ENCODE measurements at places on chromosomes 7 and 10.

- DNase-seq = no peak
Observed at GRCh38 chr10:44458671-44459413, 73.9 kb upstream of the CXCL12 start.

- no peak for DNase-seq
Observed at GRCh38 chr10:65628493-65629139, 1297.2 kb upstream of the LRRTM3 start.

DNA sequence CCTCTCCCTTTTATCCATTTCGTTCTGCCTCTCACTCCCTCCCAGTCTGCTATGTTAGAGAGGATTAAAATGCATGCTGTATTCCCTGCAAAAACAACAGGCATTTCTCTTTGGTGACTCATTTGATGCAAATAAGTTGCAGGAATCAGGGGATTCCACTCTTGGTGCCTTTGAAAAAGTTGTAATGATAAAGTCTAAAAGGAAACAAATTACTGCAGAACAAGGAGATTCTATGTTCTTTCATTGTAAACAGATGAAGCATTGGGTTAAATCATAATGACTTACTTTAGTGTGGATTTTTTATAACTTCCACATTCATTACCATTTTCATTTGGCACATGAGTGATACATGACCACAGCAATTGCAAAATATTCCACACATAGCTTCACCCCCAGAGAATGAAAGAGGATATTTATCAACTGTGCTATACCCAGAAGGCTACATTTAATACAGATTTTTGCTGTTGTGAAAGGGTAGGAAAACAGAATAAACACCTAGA lies 33.4 kb upstream of the ABLIM1 start:
- peak; percentile 11 for DNase-seq

DNA sequence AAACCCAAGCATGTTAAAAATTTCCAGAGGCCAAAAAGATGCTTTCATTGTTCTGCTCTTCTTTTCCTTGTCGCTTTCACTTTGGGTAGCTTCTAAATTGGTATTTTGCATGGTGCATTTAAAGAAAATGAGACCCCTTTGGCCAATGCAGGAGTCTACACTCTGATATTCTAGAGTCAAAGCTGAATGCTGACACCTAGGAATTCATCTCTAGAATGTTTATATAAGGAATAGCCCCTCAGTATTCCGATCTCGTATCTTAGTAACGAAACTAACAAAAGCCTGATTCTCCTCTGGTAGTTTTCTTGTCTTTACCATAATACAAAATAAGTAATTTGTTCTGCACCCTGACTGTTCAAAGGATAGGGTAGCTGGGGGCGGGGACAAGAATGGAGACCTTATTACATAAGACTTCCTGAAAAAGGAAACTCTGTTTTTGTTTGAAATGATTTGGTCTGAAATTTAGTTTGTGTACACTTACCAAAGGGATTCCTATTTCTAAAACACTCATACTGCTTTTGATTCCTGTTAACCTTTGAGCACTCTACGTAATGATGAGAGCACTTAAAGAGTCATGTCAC lies 17.1 kb downstream of the IKZF1 start:
- DNase-seq = no peak

GRCh38 chr10:5559642-5560141 lies 34.9 kb downstream of the CALML3 start:
- DNase-seq = no peak

DNA sequence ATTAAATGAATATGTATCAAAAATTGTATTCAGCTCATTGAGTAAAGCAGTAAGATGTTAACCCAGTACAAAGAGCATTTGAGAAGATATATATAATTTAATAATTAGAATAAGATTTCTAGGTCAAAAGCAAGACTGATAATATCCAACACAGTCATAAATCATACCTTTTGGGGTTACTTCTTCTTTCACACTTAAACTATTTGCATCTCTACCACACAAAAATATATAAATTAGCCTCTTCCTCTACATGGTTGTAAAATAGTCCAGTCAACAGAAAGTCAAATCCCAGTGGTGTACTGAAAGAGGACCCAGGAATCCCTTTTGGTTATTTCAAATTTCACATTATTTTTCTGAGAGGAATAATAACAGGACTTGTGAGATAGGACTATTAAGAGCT lies 204.6 kb upstream of the INHBA start:
- DNase-seq = no peak

GRCh38 chr7:117148971-117149370 lies 173.9 kb downstream of the WNT2 start:
- DNase-seq = no peak

GRCh38 chr7:155972651-155973390 lies 160.6 kb upstream of the SHH start:
- no peak for DNase-seq

GRCh38 chr10:71423901-71424300 lies 27.2 kb downstream of the CDH23 start:
- DNase-seq = no peak

DNA sequence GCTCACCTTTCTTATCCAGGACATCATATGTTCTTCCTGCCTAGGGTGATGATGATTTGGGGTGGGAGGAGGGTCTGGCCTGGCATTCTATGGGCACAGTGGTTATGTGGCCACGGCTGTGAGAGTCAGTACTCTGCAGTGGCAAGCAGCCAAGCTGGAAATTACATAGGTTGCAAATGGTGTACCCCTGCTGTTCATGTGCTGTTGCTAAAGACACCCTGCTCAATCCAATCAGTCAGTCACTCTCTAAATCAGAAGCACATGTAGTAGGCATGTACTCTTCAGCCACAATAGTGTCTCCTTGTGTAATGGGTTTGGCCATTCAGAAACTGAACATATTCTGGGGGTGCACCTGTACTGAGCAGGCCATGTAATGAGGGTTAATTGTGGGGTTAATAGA lies 449.1 kb upstream of the ANKRD30A start:
- no peak for DNase-seq

DNA sequence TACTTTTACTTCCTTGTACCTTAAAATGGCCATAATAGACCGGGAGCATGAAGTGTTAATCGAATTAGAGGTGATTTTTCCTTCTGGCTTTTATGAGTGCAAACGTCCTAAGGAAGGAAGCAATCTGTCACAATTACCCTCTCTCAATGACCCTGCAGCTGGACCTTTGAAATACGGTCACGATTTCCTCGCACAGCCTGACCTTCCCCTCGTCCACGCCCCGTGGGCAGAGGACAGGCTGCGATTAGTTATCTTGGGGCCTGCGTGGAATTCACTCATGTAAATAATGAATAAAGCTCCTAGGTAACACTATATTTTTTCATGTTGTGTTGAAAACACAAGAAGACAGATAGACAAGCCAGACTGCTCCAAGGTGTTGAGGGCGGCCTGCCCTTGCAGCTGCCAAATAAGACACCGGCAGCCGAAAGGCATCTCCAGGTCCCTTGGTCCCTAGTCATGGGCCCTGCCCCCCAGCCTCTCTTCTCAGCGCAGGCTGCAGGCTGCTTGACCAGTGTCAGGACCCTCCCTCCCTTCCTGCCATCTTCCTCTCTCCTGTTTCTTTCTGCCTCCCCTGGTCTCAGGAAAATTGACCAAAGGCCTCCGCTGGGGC lies 199.9 kb downstream of the TCERG1L start:
- DNase-seq = no peak

- DNase-seq = no peak
Observed at GRCh38 chr10:43130770-43131171, 7.5 kb upstream of the CSGALNACT2 start.

DNA sequence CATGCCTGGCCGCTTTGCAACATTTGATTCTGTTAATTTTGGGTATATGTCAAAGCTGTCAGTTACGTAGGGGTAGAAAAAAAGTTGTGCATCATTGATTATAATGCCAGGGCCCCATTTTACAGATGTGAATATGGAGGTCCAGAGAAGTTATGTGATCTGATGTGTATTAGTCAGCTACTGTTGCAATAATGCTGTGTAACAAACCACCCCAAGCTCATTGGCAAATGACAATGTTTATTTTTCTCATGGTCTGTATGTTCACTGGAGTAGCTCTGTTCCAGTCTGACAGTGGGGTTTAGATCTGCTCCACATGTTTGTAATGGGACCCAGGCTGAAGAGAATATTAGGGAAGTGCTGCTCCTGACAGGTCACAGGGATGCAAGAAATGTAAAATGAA lies 19.2 kb downstream of the TBXAS1 start:
- DNase-seq = no peak

GRCh38 chr7:11557627-11558026 lies 274.4 kb downstream of the THSD7A start:
- DNase-seq = no peak

DNA sequence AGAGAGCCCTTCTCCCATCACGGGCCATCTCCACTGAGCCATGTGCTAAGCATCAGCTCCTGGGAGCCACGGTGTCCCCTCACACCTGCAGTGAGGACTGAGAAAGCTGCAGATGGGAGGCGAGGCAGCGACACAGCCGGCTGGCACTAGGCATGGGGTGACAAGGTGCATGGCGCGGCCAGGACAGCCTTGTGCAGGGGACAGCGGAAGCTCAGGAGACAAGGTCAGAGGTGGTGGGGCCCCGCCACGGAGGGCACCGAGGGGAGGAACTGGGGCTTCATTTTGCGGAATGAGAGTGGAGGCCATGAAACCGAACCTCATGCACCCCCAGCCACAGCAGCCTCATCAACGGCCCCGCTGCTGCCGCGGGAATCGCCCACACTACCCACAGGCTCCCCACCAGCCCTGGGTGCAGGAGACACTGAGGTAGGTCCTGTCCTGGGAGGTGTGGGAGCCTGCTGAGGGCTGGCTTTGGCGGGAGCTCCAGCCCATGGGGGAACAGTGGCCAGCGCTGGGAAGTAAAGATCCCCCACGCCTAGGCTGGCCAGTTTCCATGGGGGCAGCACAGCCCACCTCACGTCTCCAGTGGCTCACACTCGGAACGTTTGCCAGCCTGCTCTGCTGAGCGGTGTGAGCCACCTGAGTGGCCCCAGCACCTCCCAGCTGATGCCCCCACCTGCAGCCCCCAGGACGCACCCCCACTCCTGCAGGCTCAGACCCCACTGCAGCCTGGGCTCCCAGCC lies 71.2 kb upstream of the INSIG1 start:
- no peak for DNase-seq

DNA sequence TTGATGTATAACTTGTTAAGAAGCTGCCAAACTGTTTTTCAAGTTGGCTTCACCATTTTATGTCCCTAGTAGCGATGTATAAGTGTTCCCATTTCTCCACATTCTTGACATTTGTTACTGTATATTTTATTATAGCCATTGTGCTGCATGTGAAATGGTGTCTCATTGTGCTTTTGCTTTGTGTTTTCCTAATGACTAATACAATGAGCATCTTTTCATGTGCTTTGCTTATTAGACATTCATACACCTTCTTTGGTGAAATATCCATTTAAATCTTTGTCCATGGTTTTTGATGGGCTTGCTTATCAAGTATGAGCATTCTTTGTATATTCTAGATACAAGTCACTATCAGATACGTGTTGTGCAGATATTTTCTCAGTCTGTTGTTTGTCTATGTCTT lies 203.0 kb downstream of the CCSER2 start:
- DNase-seq = no peak

DNA sequence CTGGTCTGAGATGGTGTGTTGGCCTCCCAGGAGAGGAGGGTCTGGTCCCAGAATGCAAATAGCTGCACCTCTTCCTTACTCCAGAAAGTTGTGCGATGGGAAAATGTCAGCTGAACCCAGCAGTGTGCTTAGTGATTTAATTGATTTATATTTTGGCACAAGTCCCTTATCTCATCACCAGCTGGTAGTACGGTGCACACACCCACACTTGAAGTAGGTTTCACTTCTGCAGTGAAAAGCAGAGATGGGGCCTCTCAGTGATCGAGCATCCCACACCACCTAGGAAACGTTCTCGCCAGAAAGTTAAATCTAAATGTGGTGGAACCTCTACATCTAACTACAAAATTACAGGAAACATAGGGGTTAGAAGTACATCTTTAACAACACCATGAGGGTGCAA lies 80.4 kb downstream of the UBE3C start:
- DNase-seq = no peak

- DNase-seq = no peak
Observed at GRCh38 chr7:12638851-12639456, 48.5 kb upstream of the ARL4A start.

DNA sequence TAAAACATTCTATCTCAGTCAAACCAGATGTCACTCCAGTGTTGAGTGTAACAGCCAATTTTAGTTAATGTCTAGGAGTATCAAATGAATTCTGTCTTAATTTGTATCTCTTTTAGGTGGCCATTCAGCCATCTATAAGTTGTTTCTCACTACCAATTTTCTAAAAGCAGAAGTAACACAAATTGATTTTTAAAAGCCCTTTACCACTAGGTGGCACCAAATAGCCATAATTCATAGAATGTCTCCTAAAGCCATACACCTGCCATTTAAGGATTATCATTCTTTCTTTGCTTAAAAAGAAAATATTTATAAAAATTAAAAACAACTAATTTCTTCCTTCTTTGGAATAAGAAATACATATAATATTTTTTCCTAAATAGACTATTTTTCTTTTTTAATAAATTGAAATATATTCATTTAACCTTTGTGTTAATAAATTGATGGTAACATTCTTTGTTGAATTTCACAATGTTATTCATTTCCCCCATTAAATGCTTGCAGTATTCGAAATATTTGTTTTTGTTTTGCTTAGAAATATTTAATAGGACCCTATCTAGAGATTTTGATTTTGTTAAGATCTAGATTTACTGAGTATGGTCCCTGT lies 107.8 kb upstream of the PPP1R3A start:
- DNase-seq = peak; percentile 26

- no peak for DNase-seq
Observed at GRCh38 chr7:29102558-29103151, 43.7 kb downstream of the CPVL start.

GRCh38 chr7:111710839-111711380 lies 148.6 kb upstream of the IMMP2L start:
- DNase-seq = no peak

- DNase-seq = no peak
Observed at GRCh38 chr10:49505076-49505475, 33.8 kb downstream of the ERCC6 start.

DNA sequence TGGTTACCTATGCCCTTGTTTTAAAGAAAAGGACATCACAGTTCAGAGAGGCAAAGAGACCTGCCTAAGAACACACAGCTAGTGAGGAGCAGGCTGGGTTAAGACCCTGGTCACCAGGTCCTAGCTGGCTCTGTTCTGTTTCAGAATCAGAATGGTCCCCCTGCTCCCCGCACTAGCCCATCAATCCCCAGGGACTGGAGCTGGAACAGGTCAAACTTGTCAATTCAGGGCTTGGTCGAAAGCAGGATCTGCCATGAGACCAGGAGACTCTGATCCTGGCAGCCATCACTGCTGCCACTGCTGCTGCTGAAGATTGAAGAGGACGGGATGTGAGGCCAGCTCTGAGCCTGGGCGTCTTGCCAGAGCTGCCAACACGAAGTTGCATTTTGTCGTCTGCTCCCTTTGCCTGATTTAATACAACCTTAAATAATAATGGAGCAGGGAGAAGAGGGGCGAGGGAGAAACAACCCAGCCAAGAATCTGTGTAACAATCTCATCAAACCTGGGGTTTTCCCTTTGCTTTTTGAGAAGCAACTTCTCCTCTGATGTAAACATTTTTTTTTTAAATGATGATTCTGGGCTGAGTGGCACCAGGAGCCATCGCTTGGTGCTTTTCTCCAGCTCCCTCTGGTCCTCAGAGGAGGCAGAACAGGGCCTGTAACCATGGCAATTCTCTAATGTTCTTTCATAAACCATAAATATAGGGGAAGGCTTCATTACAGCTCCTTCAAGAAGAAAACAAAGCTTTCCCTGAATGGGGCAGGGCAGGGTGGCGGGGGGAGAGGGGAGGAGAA lies 119.0 kb upstream of the SORCS3 start:
- no peak for DNase-seq
